Caco-2 (cell line): ENCODE measurements at places on chromosomes 11 and 22.

DNA sequence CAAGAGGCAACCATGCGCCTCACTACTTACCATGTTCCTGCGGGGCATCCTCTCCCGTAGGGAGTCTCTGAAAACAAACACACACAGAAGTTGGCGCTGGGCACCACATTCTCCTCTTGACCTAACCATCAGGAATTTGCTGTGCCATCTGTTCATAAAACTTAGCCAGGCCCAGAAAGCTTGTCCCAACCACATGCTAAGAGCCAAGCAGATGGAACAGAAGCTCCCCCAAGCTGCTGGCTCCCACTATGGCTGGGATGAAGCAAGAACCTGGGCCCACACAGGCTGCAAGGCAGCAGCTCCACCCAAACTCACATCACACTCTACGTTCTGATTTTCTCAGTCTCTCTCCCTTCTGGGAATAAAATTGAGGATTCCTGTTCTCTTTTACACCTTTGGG lies 17.4 kb downstream of the HPS4 start:
- no peak for DNase-seq

DNA sequence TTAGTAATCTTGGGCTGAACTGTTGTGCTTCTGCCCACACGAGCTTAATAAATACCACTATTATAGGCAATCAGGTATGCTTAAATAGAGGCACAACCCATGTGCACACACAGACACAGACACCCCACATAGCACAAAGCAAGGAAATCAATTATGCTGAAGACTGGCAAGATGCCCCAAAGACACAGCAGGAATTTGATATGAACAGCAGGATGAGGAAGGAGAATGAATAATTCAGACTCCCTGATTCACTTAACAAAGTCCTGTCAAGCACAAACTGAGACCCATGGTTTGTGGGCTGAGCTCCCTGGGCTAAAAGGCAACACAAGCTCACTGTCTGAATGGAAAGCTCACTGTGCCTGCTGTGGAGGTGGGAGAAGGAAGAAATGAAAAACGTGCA lies 42.5 kb downstream of the RBFOX2 start:
- no peak for DNase-seq

GRCh38 chr11:73761403-73761945 lies 600 bp upstream of the RAB6A start:
- no peak for DNase-seq

- no peak for DNase-seq
Measured at GRCh38 chr11:123581651-123582399, 72.6 kb downstream of the SCN3B start.

DNA sequence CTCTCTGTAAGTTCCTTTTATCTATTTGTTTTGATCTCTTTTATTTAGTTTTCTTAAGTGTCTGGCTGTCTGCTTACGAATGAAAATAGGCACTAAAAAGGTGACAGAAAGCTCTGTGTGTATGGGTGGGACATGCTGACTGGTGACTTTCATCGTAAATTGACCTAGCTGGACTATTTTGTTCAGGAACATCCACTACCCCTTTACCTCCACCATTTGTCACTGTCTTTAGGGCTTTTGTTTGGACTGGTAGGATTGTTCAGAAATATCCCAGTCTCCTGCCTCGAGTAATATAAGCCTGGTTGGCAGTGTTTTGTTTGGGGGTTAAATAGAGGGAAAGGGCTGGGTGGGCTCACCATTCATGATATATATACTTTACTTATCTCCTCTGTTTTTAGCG lies 20.9 kb downstream of the EMSY start:
- no peak for DNase-seq

DNA sequence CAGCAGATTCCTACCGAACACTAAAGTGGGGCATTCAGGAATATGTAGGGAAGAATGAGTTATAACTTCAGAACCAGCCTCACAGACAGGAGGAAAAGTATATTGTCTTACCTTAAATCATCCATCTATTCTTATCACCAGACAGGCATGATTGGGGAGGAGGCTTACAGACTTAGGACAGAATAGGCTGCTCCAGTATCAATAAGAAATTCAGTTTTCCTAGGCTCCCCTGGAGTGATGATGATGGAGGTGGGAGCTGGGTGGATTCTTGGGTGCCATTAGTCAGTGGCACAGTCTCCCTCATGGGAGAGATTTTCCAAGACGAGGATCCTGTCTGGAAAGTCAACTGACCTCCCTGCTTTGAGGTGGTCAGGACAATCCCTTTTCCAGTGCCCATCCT lies 225.0 kb downstream of the AASDHPPT start:
- DNase-seq = no peak

DNA sequence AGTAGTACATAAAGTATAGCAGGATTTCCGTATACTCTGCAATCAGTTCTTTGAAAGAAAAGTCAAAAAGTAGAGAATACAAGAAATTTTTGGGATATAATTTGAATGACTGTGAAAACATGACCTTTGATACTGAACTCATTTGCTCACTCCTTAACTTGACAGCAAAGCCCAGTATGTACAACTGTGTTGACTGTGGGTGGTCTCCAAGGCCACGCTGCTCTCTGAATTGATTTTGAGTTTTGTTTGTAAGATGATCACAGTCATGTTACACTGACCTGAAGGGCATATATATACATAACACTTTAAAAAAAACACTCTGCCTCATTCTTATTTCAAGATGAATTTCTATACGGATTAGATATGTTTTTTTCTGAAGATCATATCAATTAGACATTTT lies 9.5 kb upstream of the AMOTL1 start:
- no peak for DNase-seq

- peak; percentile 39 for DNase-seq
Measured at GRCh38 chr11:533586-534395, 1.6 kb downstream of the HRAS start.

DNA sequence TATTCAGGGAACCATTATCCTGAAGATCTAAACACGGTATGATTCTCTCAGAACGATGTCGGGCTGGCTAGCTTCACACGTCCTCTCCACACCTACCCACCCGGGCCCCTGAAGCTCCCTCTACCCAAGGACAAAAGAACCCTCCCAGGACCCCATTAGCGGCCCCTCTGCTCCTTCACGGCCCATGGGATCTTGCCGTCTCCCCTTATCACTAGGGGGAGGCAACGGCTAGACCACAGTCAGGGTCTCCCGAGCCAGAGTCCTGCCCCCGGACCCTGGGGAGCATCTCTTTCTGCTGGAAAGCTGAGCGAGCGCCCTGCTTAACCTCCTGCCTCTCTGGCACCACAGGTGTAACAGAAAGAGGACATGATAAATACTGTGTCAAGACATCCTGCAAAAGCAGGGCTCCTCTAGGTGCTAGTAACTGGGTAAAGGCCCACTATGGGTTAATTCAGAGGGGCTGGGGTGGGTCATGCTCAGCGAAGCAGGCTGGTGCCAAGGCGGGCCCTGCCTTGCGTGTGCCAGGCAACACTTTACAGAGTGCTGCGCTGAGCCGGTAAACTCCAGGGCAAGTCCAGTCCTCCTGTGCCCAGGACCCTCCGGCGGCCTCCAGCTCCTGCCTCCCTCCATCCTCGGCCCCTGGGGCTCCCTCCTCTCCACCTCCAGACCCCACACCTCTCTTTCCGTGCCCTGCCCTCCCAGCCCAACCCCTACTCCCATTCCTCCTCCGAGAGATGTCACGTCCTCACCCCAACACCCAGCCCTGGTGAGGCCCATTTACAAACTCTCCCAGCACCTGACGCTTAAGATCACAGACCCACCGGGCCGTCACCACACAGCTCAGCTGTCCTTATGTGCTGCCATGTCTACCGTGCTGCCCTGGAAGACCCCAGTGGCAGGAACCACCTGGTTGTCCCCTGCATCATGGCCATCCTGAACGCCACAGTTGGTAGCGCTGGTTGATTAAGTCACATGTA lies 3.0 kb downstream of the TOLLIP start:
- DNase-seq = no peak

DNA sequence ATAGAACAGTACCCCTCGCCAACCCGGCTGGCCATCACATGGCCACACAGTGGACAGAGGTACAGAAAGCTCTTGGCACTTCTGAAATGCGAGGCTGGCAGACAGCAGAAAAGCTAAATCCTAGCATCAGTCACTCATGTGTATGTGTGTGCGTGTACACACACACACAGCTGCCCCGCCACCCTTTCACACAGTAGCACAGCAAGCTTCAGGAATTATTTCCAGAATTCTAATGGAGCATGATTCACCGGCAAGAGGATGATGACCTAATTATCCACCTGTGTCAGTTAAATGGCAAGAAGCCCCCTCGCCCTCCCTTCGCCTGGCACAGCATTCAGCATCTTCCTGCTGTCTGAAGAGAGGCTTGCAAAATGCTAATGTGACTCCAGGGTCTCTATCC lies 336.0 kb downstream of the SHANK2 start:
- no peak for DNase-seq

DNA sequence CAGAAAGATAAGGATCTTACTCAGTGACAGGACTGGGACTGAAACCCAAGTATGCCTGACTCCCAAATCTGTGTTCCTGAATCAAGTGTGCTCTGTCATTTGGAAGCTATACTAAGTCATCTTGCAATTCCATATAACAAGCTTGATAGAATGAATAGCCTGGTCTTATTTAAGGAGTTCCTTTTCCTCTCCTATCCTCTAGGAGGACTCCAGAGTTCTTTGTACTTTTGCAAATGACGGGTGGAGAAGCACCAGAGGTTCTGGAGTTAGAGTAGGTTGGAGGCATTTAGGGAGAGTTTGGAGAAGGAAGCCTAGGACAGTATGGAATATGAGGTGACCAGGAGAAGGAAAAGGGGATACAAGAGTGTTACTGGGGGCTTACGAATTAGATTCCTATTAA lies 92.9 kb upstream of the RCN1 start:
- no peak for DNase-seq

DNA sequence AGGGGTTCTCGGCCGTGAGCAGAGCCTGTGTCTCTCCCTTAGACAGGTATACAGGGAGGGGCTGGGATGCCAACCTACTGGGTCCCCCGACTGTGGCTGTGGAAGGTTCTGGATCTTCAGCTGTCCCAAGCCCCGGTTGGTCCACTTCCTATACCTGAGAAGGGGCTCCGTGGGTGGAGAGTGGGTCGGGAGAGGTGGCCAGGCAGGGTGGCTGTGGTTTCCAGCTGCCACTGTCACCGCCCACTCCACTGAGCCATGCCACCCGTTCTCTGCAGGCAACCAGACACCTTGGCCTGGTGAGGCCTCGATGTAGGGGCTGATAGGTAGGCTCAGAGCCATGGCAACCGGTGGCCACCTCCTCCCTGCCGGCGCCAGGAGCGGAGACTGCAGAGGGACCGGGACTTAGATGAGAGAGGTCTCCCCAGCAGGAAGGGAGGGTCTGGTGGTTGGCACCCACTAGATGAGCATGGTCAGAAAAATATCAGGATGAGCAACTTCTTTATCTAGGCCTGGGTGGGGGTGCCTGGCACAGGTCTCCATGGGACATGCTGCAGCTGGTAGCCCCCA lies 53.8 kb downstream of the TRIOBP start:
- no peak for DNase-seq

- DNase-seq = no peak
Measured at GRCh38 chr11:69321877-69322361, 28.0 kb downstream of the MYEOV start.

GRCh38 chr11:3122775-3123201 lies 42.3 kb downstream of the OSBPL5 start:
- DNase-seq = peak; percentile 24

GRCh38 chr11:125165111-125165842 lies 726 bp downstream of the PKNOX2 start:
- peak; percentile 59 for DNase-seq

DNA sequence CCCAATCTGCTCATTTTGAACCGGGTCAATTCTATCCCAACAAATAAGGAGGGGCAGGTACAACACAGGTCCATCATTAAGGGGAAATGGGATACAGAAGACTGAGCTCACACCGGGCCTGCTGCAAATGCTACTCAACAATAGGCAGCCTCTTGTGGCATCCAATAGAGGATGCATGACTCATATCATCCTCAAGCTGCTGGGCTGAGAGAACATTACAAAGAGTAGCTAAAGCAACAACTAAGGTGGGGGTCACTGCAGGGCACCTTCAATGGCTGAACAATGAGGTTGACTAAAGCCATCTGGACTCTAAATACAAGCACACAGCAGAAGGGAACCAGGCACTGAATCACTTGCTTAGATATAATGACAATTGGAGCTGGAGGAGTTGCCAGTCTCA lies 130.1 kb upstream of the SYN3 start:
- no peak for DNase-seq

GRCh38 chr11:134074346-134074745 lies 5.5 kb downstream of the JAM3 start:
- no peak for DNase-seq

GRCh38 chr22:49676783-49677494 lies 150.7 kb downstream of the BRD1 start:
- no peak for DNase-seq

DNA sequence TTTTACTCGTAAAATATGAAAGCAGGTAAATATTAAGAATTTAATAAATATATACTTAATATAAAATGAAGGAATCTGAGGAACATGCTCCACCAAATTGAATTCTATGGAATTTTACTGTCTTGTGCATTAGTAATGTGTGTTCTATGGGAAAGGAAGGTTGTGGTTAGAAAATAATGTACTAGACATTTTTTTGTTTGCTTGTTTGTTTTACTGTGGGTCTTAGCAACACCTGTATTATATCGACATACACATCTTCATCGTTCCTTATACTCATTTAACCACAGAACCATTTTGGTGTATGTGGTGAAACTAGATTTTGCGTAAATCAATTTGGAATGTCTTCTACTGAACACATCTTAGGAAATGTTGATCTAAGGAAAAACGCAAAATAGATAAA lies 114.1 kb upstream of the MTMR2 start:
- DNase-seq = no peak

- no peak for DNase-seq
Measured at GRCh38 chr11:73246303-73246702, 25.8 kb upstream of the P2RY6 start.

GRCh38 chr11:122229078-122229477 lies 113.1 kb upstream of the BLID start:
- no peak for DNase-seq

DNA sequence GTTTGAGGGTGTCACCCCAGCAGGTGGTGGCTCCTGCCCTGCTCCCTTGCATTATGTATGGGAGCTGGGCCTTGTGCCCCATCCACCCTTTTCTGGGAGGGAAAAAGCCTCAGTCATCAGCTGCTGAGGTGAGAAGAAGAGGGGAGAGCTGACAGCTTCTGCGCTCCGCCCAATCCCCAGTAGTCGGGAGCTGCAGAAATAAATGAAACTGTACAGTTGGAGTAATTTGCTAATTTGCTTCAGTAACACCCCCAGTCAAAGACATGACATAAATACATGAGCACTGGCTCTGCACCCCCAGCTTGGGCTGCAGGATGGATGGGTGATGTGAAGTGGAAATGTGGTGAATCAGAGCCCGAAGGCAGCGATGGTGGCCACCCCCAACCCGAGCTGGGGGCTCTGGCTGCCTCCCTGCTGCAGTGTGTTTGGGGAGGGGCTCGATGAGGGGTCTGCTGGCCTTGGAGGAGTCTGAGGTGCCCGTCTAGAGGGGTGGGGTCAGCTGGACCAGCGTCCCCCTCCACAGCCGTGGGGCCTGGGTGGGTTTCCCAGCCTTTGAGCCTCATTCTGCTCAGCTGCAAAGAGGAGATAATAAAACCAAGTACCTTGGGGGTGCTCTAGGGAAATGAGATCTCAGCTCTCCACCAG lies 59.2 kb downstream of the MPPED1 start:
- DNase-seq = no peak

GRCh38 chr11:116073854-116074837 lies 569.9 kb upstream of the CADM1 start:
- peak; percentile 61 for DNase-seq

- no peak for DNase-seq
Measured at GRCh38 chr11:79461144-79461543, 20.3 kb upstream of the TENM4 start.
